HFFc6 (cell line): ENCODE measurements at places on chromosomes 11 and 22.

GRCh38 chr11:108468478-108468864, 1.1 kb upstream of the C11orf65 start:
- no peak for DNase-seq

DNA sequence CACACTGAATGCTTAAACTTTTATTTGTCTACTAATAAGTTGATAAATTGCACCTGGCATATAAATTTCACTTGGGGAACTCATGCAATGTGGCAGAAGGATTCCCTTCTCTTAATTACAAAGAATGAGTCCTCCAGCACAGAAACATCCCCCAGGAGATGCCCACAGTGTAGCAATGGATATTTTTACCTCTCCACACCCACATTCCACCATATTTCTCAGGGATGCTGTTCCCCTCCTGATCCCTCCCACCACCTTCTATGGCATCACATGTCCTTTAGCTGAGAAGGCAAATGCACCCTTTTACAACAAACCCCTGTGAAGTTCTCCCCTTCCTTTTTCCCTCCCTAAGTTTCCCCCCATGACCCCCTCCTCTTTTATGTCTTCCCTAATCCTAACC, 56.1 kb upstream of the UBASH3B start:
- no peak for DNase-seq

- DNase-seq, result no peak
Observed at GRCh38 chr11:131486937-131487635, 116.7 kb downstream of the NTM start.

DNA sequence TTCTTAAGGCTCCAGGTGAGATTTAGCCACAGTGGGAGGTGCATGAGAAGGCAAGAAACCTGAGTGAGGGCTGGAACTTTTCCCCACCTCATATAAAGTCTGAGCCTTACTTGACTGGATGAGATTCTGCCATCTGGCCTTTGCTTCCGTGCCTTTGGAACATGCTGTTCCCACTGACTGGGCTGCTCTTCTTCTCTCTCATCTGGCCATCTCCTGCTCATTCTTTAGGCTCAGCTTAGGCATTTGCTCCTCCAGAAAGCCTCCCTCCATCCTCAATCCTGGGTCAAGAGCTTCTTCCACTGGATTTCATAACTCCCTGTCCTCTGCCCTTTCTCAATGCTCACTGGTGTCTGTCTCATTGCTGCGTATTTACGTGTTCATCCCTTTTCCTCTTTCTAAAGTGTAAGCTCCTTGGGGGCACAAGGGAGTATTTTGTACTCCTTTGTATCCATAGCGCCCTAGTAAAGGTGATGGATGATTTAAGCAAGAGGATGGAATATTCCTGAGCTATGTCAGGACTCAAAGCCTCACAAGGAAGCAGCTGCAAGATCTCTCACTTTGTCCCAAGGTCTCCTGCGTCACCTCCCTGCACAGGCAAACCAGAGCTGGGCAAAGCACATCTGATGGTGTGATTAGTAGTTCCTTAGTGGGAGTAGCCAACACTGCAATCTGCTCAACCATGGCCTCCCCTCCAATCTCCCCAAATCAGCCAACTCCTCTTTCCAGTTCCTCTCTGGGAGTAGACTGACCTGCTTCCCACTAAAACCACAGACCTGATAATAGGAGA, 15.3 kb downstream of the HSPA8 start:
- DNase-seq, result no peak

- no peak for DNase-seq
Observed at GRCh38 chr11:4979036-4979435, 15.6 kb upstream of the OR51L1 start.

GRCh38 chr22:43956805-43957463, 1.7 kb downstream of the SAMM50 start:
- no peak for DNase-seq

DNA sequence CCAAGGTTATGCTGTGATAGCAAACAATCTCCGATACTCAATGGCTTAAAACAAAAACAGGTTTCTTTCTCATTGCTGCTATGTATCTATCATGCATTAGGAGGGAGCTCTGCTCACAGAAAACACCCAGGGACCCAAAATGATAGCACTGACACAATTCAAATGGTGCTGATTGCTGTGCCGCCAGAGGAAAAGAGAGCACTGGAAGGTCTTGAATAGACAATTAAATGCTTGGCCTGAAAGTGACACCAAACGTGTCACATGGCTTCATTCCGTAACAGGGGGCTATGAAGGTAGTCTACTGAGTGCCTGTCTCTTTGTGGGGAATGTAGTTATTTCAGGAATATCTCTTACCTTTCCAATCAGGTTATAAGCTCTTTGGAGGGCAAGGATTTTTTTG, 94.2 kb downstream of the FAR1 start:
- DNase-seq, result no peak

- peak; percentile 34 for DNase-seq
Observed at GRCh38 chr22:42745118-42745517, 24.4 kb upstream of the A4GALT start.

GRCh38 chr11:106172386-106172991, 95.0 kb downstream of the AASDHPPT start:
- no peak for DNase-seq

DNA sequence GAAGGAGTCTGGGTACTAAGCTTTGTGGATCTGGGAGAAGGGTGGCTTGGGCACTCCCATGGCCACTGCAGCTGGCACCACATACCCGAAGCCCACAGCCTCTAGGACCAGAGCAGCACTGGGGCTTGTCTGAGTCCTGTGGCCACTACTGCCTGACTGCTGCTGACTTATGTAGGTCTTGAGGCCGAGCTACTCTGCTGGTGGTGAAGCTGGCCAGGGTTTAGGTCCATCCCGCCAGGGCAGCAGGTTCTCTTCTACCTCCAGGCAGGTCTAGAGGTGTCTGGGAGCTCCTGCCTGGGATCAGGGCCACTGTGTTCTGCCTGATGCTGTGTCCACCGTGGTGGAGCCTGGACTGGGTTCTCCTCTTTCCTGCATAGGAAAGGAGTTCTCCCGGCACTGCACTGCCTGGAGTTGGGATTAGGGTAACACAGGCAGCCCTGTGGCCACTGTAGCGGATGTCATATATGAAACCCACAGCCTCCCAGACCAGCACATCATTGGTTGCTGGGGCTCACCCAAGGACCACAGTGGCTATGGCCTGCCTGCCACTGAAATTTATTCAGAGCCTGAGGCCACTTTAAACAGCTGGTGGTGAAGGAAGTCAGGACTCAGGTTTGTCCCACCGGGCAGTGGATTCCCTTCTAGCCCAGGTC, 109.8 kb upstream of the SERPIND1 start:
- DNase-seq, result no peak

- DNase-seq, result no peak
Observed at GRCh38 chr11:133531458-133531857, 843 bp downstream of the OPCML start.

DNA sequence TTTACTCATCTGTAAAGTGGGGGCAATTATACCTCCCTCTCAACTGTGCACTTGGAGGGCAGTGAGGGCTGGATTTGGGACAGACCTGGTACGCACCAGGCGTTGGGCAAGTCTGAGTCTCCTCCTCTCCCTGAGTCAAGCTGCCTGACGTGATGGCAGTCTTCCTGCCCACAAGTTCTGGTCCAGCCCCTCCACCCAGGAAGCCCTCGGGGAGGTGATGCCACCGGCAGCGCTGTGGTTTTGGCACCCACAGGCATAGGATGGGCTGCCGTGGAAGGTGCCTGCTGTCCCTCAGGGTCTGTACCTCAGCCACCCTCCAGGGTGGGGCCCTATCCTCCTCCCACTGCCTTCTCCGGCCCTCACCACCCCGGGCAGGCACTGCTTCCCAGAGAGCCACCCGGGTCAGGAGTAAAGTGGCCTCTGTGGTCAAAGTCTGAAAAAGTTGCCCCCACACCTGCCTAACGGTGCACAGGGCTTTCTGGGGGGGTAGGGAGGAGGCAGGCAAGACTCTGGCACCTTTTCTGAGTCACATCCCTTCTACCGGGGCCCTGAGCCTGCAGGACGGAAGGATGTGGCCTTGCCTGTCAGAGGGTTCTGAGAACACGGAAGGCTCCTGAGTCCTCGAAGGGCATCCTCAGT, 6.5 kb upstream of the APOBEC3H start:
- DNase-seq, result no peak

GRCh38 chr22:36755316-36755715, 20.6 kb downstream of the IFT27 start:
- DNase-seq, result no peak

DNA sequence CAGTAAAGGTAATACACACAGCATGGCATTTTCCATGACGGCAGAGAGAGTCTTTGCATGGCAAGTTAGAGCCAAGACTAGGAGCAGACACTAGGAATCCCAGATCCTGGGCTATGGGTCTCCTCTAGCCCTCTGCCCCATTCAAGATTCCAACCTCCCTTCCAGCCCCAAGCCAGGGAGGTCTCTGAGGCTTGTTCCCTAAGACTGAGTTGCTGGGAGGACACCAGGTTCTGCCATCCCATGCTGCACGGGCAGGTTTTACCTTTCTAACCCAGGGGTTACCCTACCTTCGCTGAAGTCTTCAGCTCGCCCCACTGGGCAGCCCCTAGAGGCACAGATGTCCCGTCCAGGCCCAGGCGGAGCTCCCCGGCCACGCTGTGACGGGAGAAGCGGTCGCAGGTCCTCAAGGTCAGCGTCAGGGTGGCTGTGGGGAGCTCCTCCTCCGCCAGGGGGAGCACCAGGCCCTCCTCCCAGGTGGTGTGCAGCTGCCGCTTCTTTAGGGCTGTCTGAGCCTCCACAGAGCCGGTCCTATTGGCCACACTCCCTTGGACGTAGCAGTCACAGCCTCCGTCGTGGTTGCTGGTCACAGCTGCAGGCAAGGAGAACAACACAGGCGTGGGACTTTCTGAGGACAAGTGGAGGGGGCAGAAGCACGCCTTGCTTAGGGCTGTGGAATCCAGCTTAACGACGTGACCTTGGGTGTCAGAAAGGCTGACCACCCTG, 33.8 kb downstream of the SYT13 start:
- peak; percentile 16 for DNase-seq

DNA sequence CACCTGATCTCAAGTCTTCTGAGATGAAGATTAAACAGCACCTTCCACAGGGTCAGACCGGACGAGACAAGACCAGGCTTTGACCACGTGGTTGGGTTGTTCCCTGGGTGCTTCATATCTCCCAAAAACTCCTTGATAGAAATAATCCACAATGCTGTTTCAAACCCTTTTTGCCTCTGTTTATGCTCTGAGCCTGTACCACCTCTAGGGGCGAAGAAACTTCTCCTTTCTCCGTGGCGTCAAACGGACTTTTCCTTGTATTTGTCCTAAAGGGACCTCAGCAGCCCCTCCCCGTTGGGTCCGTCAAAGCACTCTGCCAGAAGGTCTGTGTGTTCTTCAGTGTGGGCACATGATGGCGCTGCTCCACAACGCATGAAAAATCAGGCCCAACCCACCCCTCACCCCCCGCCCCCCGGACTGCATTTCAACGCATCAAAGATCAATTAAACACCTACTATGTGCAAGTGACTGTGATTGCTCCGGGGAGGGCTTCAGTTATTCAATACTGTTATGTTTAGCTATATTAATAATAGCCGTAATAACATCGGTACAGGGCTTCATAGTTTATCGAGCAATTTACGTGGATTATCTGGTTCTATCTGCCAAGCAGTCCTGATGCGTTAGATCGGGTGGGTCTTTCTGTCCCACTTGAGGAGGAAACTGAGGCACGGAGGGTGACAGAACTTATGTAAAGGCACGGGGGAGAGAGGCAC, 17.3 kb upstream of the EIF3D start:
- DNase-seq, result peak; percentile 36

GRCh38 chr11:61090521-61090920, 11.8 kb upstream of the CD5 start:
- DNase-seq, result no peak

- no peak for DNase-seq
Observed at GRCh38 chr11:84468235-84468634, 1158.9 kb downstream of the DLG2 start.

GRCh38 chr11:71102251-71102995, 150.0 kb downstream of the SHANK2 start:
- DNase-seq, result no peak

DNA sequence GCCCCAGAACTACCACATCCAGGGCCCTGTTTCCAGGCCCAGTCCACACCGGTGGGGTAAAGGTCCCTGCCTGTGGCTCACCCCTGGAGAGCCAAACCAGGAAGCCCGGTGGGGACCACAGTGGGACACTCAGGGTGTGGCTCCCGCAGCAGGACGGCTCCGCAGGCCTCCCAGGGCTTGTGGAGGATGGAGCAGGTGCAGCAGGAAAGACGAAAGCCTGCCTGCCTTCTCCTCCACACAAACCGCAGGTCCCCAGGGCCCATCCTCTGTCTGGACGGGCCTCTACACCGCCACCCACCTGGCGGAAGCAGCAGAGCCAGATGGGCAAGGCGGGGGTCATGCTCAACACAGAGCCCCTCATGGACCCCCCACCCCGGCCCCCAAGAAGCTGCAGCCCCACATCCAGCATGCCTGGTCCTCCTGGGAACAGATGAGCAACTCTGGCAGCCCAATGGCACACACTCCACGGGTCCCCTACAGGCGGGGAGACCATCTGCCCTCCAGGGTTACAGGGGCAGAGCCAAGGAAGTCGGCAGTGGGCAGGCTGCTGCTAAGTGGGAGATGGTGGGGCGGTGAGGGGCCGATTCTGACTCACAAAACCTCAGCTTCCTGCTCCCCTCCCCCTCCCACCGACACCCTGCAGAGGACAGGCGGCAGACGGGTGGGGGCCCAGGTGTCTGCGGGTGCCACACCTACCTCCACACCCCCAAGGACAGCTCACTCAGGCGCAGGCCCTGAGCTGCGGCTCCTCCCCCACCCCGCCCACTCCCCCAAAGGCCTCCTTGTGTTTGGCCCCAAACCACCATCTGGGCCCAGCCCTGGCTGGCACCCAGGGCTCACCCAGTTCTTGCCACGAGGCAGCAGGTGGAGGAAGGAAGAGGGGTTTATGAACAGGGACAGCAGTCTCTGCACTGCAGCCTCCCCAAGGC, 5.2 kb downstream of the SBF1 start:
- DNase-seq, result no peak
